ENCODE measurements at places on chromosomes 4 and X.

GRCh38 chr4:95898226-95898625, 58.3 kb downstream of the PDHA2 start:
- no peak for DNase-seq

DNA sequence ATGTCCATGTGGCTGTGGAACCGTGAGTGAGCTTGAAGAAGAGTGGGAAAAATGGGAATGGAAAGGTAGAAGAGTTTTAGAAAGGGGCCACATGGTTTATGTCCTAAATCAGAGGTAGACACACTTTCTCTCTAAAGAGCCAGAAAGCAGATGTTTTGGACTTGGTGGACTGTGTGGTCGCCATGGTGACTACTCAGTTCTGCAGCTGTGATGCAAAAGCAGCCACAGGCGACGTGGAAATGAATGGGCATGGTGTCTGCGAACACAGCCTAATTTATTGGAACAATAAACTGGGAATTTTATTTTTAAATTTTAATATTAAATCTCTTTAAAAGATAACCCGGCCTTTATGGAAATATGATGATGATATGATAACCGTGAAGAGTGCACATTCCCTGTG, 386.0 kb upstream of the FAT1 start:
- no peak for DNase-seq

GRCh38 chr4:118799231-118799942, 36.5 kb downstream of the SEC24D start:
- DNase-seq = no peak

GRCh38 chr4:60743654-60744053, 456.5 kb upstream of the ADGRL3 start:
- no peak for DNase-seq

DNA sequence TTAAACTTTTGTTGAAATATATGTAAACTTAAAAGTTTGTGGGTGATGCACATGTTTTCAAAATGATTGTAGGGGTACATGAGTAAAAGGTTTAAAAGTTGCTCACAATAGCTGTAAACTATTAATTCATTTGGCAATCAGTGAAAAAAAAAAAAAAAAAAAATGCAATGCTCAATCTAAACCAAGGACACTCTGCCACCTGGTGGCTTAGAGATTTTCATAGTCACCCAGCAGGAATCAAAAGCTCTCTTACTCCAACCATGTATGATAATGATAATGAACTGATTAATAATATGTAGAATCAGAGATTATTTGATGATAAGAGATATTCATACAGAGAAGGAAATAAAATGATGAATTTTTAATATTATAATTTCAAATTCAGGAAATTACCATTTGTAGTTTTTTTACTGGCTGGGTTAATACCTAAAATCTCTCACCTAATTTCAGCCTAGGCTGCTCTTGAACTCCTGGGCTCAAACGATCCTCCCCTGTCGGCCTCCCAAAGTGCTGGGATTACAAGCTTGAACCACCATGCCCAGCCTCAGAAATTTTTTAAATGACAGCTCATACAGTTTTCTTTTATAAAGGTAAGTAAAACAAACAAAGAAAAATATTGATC, 46.9 kb upstream of the SLC25A4 start:
- DNase-seq = no peak

GRCh38 chr4:176052744-176053143, 12.9 kb upstream of the WDR17 start:
- DNase-seq = no peak

GRCh38 chr4:56817840-56818491, 3.5 kb downstream of the SPINK2 start:
- no peak for DNase-seq

DNA sequence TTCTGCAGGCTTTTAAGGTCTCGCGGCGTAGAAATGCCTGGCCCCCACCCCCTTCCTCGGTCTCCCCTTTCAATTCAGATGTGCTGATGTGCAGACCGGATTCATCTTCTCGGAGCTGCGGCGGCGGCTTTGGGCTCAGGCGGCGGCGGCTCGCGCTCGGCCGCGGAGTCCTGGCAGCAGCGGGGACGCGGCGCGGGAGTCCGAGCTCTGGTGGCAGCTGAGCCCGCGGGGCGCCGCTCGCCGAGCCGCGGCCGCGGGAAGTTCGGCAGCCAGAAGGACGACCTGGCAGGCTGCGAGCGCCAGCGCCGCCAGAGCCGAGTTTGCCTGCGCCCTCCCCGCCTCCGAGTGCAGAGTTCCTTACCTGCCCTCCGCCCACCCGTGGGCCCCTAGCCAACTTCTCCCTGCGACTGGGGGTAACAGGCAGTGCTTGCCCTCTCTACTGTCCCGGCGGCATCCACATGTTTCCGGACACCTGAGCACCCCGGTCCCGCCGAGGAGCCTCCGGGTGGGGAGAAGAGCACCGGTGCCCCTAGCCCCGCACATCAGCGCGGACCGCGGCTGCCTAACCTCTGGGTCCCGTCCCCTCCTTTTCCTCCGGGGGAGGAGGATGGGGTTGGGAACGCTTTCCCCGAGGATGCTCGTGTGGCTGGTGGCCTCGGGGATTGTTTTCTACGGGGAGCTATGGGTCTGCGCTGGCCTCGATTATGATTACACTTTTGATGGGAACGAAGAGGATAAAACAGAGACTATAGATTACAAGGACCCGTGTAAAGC, 448 bp downstream of the TLL1 start:
- no peak for DNase-seq

DNA sequence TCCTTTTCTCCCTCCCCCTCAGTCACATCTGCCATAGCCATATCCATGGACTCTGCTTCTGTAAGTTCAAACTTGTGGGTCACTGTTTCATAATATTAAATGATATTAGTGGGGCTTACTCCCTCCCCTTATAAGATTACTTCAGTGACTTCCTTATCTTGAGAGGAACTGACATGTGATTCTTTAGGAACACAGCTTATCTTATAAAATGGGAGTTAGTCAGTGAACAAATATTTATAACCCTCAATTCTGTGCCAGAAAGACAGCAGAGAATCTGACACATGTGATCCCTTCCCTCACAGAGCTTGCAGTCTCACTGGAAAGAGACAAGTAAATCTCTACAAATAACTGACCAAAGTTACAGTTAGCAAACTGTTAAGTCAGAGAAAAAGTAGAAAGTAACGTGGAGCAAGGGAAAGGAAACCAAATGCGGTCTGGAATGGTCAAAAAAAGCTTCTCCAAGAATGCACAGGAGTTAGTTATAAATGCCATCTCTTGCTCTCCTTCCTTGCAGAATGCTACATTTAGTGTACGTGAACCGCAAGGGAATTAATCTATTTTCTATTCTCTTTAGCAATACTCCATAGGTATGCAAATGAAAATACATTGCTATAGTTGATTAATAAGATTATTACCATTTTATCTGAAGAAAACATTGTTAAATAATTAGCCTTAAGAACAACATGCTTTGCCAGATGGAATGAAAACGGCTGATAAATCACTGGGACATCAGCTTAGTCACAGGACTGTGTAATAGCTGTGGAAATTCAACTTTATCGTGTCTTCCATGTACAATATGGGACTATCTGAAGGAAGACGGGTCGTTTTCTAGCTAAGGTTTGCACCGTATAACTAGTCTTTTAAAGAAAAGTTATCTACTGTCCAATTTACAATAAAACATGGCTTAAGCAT, 29.0 kb downstream of the SGMS2 start:
- no peak for DNase-seq

DNA sequence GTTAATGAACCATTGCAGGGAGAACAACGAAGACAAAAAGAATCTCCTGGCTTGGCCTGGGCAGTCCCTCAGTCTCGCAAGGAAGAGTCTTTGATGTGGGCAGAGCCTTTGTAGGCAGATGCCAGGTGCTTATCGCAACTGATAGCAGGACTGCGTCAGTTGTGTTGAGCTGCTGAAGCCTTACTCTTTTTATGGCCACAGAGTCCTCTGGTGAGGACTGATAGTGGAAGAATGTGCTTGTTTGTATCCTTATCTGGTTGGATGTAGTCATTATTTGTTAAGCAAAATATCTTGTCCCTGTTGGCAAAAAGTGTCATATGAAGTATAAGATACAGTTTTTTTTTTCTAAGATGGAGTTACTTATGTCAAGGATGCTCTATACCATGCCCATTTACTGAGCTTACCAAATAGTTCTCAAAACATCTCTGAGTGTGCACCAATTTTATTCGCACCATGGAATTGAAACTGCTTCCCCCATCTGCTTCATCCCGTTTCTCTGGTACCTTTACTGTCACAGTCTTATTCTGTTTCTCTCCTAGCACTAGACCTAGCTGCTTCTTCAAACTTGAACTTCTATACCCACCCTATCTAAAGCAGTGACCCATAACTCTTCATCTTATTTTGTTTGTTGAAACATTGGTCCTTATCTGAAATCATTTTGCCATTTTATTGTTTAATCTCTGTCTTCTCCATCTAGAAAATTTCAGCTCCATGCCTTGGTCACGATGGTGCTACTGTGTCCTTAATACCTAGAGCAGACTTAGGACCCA, 47.0 kb upstream of the SPRY1 start:
- no peak for DNase-seq

DNA sequence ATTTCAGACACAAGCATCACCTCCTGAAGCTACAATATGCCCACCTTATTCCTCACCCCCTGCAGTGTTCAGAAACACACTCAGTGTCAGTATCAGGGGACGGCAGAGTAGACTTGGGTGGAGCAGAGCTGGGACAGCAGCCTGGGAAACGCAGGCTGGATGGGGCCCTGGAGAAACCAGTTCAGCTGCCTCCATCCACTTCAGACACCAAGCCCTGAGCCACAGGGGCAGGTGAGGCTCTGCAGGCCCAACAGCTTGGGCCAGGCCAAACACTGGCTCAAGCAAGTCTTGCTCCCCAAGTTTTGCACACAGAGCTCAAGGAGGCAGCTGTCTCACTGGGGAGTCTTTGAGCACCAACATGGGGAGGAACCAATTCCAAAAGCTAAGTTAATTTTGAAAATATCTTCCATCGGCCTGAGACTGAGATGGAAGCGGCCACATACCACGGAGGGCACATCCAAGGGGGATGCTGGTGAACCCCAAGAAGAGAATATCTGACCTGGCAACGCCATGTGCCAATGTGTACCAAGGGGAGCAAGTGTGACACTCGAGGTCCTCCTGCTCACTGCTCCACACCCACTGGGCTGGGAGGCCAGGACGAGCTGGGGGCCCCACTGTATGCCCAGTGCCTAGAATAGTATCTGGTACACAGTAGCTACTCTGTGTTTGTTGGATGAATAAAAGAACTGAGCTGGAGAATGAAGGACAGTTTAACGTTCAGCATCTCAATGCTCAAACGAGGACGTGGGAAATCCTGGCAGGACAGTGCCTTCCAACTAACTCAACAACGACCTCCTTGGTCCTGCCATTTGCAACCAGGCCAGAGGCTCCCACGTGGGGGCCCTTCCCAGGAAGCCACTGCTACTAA, 45.6 kb downstream of the PPP2R2C start:
- no peak for DNase-seq

- no peak for DNase-seq
These were observed 87.1 kb downstream of the HDX start for GRCh38 chrX:84415140-84415539.

DNA sequence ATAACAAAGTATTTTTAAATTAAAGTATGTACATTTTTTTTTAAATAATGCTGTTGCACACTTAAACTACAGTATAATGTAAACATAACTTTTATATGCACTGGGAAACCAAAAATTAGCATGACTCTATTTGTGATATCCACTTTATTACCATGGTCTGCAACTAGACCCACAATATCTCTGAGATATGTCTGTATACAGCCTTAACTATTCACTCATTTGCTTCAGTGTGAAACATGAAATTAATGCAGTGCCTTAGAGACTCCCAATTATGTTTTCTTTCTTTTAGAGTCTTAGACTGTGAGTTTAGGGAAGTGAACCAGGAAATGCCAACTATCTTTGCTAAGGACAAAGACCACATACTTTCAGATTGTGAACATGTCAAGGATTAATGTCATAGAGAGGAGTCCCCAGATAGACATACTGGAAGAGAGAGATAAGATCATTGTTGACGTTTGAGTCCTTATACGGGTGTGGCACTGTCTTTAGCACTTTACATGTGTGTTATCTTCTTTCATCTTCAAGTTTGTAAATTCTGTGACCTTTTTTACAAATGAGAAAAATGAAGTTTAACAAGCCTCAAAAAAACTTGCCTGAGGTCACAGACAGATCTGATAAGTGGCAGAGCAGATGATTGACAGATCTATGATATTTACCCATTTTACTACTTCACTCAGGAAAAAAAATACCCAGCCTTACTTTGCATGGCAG, 23.2 kb downstream of the CXorf58 start:
- no peak for DNase-seq

GRCh38 chr4:39341075-39341725, 25.0 kb downstream of the RFC1 start:
- DNase-seq = no peak

DNA sequence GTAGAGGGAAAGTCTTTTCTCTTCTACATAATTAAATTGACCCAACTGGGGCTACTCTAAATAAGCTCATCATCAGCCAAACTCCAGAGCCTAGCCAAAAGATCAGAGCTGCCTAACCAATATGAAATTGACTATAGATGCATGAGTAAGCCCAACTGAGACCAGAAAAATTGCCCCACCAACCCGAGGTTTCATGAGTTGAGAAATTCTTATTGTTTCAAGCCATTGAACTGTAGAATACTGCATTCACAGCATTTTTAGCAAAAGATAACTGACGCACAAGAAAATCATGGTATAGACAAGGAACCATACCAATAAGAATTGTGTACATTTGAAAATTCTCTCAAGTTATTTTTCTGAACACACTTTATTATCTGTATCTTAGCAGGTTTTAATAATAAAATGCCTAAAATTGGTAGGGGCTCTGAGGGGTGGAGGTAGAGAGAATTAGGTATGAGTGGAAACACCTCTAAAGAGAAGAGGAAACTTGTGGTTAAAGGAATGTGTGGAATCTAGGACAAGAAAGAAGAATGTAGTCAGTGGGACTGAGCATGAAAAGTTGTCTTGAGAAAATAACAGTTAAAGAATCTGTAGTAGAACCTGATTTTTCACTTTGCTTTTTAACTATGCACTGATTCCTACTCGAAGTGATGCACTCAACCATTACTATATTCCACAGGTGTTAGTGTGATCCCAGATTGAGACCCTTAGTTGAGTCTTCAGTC, 200.9 kb upstream of the PPP1R2C start:
- DNase-seq = no peak

DNA sequence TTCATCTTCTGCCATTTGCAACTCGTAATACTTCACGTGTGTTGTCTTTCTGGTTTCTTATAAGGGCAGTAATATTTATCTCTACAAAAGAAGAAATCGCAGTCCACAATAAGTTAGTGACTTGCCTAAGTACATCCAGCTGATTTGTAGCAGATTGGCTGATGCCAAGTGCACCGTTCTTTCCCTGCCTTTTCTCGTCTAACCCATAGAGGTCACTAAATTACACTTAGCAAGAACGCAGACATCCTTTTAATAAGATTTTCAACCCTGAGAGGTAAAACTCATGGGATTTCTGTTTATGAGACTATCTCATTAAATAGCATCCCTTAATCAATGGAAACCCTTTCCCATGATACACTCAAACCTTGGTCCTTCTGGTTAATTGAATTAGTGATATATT, 408.6 kb upstream of the ACTRT1 start:
- no peak for DNase-seq

DNA sequence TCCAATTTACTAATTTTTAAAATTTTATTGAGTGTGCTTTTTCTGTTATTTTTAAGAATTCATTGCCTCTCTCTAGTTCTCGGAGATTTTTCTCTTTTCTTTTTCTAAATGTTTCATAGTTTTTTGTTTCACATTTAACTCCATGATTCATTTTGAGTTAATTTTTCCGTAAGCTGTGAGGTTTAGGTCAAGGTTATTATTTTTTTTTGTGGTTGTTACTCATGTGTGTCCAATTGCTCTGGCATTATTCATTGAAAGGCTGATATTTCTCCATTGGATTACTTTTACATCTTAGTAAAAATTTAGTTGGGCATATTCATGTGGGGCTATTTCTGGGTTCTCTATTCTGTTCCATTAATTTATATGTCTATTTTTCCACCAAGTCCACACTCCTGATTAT, 220.8 kb downstream of the MID1IP1 start:
- DNase-seq = no peak

Measured in stimulated activated CD8-positive, alpha-beta memory T cell treated with anti-CD3 and anti-CD28 coated beads, Interleukin-12 subunit alpha, Interleukin-12 subunit beta, amount 100 ng/mL, for 1 hour (primary cell).